ENCODE measurements at places on chromosomes 5 and 9.

DNA sequence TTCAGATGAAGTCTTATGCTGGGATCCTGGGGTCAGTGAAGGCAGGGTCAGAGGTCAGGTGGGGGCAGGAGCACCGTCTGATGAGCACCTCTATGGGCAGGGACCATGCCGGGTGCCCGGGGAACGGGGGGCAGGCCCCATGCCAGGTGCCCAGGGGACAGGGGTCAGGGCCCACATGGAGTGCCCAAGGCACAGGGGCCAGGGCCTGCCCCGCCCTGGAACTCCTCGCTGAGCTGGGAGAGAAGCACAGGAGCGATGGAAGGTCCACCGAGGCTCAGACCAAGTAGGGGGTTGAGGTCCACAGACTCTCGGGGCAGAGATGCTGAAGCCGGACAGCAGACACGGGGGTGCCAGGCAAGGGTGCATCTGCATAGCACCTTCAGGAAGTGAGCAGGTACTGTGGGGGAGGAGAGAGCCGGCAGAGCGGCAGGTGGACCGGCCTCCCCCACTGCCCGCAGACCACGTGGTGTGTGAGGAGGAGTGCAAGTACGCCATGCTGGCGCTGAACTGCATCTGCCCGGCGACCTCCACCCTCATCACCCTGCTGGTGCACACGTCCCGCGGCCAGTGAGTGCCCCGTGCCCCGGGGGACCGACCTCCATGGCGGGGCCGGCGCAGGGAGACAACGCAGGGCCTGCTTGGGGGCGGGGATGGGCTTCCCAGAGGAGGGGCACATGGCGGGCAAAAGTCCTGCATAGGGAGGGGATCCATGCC, 67.7 kb downstream of the KCNT1 start:
- DNase-seq = no peak

DNA sequence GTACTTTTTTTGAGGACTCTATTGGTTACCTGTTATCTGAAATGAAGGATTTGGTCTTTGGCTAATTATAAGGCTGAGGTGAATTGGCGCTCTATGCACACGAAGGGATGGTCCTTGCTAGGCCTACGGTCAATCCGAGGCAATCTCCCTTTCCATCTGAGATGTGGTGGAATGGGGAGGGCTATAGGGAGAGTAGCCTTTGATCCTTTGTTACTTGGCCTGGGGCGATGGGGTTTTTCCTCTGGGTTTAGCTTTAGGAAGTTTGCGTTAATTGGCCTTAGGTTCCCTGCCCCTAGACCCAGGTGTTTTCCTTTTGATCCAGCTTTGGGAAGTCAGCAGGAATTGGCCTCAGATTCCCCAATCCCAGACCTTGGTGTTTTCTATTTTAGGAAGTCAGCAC, 102.1 kb upstream of the C9orf72 start:
- no peak for DNase-seq

DNA sequence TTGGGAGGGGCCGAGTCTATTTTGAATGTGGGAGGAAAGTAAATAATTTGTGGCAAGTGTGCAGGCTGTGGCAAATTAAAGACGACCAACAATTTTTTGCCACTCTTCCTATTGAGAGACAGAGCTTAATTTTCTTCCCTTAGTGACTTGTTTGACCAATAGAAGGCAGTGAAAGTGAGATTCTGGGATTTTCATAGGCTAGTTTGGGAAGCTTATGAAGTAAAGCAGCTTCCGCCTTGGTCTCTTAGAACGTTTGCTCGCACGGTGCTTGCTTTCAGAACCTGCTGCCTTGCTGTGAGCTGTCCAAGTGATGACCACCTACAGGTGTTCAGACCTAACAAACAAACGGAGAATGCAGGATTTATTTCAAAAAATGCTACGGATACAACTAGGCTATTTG, 6.7 kb upstream of the OR1N2 start:
- no peak for DNase-seq

- DNase-seq = no peak
Observed at GRCh38 chr5:71456362-71456743, 902 bp downstream of the BDP1 start.

DNA sequence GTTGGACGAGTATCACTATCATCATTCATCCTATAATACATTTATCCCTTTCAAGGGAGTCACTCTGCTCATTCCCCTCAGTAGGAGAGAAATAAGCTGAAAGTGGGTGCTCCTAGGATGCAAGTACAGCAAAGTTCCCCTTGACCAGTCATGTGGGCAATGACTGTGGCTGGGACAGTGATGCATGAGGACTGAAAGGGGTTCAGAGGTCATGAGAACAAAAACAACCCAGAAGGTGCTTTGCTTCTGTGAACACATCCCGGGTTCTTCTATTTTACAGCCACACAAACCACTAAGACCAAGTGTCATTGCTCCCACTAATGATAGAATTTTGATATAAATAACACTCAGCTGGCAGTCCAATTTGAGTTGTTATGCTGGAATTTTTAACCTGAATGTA, 177.8 kb upstream of the ADCY2 start:
- DNase-seq = no peak

DNA sequence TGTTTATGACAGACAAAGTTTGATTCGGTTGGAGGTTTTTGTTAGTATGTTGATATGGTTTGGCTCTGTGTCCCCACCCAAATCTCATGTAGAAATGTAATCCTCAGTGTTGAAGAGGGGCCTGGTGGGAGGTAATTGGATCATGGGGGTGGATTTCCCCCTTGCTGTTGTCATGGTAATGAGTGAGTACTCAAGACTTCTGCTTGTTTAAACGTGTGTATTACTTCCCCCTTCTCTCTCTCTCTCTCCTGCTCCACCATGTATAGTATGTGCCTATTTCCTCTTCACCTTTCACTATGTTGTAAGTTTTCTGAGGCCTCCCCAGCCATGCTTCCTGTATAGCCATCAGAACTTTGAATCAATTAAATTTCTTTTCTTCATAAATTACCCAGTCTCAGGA, 415.1 kb downstream of the HCN1 start:
- no peak for DNase-seq

DNA sequence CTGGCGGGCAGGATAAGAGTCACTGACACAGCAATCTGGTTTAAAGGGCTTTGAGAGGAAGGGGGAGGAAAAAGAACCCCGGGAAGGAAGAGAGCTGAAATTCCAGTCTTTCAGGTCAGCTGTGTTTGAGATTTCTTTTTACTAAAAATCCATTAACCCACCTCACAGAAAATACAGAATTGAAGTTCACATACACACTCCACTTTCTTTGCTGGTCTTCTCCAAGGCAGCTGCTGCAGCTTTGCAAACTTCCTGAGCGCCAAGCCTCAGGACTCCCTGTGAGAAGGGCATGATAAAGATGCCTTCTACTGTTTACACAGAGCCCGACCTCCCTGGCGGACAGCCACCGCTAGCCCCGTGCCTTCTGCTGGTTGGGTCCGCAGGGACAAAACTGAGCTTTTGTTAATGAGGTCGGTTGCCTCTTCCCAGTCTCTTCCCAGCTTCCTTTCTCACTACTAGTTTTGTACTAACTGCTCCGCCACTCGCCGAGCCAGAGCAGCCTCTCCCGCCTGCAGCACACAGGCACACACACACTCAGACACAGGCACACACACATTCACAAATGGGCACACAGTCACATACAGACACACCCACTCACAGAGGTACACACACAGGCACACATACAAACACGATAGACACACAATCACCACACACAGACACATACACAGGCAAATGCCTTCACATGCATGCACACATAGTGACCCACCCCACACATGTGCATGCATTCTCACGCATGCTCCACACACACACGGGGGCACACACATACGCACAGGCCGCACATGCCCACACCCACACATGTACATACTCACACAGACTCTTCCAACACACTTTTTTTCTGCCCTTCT, at the start of gene FREM1:
Gene FREM1 (minus strand): TSS at position 468 of the 845 bp plus-strand sequence. CDS start 41,451 bp downstream, outside the sequence.
- DNase-seq = no peak

DNA sequence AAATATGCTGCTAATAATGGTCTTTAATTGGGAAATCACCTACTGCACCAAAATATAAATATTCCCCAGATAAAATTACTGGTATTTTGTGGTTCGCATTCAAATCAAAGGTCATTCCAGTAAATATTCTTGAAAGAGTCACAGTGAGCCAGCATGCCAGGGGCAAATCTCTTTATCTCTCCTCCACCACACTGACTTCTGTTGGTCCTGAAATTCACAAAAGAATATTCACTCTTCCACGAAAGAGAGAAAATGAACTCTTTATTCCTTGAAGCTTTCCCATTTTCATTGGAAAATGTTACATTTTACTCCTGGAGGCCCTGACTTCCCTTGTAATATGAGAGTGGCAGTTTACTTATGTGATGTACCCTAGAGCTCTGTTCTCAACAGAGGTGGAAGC, 39.7 kb downstream of the ZNF366 start:
- DNase-seq = no peak

GRCh38 chr9:70924895-70925547, 196.4 kb downstream of the TRPM3 start:
- peak; percentile 8 for DNase-seq

DNA sequence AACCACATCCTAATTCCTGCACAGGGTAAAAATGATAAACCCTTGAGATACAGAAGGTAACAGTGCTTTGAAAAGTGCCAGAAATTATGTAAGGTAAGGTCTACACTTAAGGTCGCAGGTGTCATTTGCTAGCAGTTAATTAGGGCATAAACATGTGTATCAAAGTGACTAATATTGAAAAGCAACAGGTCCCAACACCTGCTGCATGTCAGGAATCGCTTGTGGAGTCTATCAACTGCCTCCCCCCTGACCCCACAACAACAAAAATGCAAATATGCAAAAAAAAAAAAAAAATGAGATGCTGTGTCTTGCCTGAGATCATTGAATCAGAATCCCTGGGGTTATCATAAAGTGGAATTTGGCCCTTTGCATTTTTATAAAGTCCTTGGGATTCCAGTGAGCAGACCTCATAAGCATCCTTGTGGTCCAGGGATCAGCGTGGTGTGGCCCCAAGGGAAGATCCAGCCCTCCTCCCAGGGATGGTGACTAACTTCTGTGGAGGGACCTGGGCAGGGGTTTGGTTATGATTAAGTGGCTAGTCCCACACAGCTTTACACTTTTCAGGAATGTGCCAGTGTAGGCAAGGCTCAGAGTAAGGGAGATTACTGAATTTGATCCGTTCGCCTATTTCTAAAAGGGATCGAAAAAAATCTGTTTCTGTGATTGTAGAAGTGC, 92.5 kb upstream of the TNFSF8 start:
- DNase-seq = no peak

DNA sequence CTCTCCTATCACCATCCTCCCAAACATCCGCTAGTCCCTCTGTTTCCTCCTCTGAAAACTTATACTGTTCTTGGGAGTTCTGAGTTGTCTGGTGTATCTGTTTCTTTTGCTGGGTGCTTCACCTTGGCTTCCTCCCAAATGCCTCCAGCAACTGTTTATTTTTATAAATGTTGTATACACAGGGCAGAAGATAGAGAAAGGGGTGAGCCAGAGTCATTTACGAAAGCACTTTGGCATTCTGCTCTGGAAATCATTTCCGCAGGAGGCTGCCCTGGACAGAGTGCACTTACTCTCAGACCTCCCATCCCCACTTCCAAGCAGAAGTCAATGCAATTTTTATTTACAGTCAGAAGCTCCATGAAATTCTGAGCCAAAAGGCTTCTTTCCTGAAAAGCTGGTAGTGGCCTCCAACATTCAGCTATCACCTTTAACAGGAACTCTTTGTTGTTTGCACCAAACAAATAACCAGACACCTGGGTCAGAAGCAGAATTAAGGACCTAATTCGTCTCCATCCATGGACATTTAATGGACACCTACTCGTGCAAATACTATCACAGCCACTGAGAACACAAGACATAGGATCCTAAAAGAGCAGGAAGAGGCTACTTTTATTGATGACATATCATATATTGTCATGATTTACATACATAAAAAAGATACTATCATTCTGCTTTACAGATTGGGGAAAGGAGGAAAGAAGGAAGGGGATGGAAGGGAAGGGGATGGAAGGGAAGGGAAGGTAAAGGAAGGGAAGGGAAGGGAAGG, 229.5 kb upstream of the PAPPA start:
- no peak for DNase-seq
